ENCODE measurements at places on chromosomes 3 and 15. TPM values are rescaled to one million over a fixed set of nuclear protein-coding genes. Genes with fewer than 3 reads are reported as not detected.

Gene CXCR6
- total RNA-seq: not detected

Gene RTP1
- not detected for total RNA-seq

Gene ALDH1A3
- 0.38 TPM for total RNA-seq

Gene GPR87
- not detected for total RNA-seq

Gene SERINC4
- 0.22 TPM for total RNA-seq

Gene CYP1A1
- 0.07 TPM for total RNA-seq

Gene PAQR5
- not detected for total RNA-seq

Gene DOCK3
- total RNA-seq: 0.02 TPM

Gene PPARG
- not detected for total RNA-seq

Gene EPHA3
- total RNA-seq: not detected

Gene P3H2
- 0.40 TPM for total RNA-seq

Gene TERC
- total RNA-seq: 21.6 TPM

Gene LMAN1L
- not detected for total RNA-seq

Gene TFDP2
- total RNA-seq: 97.6 TPM

Gene NR2F2
- 49.7 TPM for total RNA-seq

Gene BOC
- total RNA-seq: not detected

Gene AMT
- total RNA-seq: 0.72 TPM

Gene USP13
- 0.94 TPM for total RNA-seq

Gene STAC
- total RNA-seq: not detected

Gene SERP1
- 147 TPM for total RNA-seq
